ENCODE measurements at places on chromosomes 5 and 9.

GRCh38 chr5:147901599-147902039 lies 4.7 kb downstream of the C5orf46 start:
- no peak for DNase-seq

DNA sequence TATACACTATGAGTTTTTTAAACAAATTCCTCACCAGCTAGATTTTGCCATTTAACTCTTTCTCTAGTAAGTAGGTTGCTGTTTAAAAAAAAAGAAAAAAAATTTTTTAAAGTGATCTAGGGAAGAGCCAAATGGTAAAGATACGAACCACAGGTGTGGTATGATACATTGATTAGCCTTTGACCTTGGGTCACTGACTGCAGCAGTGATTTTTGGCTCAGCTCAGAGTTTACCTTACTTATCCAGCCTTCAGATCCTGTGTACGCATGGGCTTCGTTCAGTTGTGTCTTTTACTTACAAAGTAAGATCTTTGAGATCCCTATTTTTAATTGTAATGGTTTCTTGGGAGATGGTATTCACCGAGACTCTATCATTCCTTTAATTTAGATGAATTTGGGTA lies 12.4 kb upstream of the GNG10 start:
- DNase-seq = no peak

GRCh38 chr5:110362261-110362660 lies 364.2 kb downstream of the TMEM232 start:
- no peak for DNase-seq

DNA sequence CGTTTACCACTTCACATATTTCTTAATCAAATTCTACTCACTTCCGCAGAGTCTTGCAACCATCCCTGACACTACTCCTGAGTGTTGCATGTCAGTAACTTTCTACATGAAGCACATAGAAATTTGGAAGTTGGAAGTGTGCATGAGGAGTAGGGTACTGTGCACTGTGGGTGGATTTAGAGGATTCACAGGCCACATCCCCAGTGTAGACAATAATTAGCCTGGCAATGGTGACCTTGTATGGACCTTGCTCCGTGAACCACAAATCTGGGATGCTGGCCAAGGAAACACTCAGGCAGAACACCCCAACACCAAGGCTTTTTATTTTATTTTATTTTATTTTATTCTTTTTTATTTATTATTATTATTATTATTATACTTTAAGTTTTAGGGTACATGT lies 25.5 kb downstream of the CTSL start:
- no peak for DNase-seq

DNA sequence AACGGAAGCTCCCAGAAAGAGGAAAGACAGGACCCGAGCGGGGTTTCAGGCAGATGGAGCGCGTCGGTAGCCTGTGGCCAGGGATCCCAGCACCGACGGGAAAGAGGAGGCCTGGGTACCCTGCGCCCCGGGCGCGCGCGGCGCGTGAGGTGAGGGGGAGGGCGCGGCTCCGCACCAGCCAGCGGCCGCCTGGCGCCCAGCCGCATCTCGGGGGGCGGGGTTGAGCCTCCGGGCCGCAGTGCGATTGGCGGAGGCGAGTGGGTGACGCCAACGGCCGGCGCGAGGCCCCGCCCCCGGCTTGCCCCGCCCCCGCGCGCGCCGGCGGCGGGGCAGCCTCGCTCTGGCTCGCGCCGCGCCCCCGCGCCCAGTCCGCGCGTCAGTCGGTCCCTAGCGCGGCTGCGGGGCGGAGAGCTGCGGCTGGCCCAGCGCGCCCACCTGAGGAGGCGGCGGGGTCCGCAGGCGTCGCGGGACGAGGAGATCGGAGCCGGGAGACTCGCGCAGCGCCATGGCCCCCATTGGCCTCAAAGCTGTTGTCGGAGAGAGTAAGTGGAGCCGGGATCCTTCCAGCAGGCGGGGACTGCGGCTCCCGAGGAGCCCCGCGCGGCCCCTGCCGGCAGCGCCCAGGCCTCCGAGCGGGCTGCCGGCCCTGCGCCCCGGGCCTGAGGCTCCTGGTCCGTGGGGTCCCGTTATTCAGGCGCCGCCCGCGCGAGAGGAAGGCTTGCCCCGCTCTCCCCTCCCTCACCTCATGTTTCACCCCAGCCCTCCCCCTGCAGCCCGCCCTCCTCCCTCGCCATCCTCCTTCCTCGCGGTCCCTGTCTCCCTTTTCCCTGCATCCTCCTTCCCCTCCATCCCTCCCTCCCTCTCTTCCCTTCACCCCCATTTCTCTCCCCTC lies at the start of gene STXBP1:
Gene STXBP1, plus strand, starts transcription at position 379 of the 892 bp plus-strand sequence. Its CDS starts 127 bp downstream, at position 506.
- peak; percentile 81 for DNase-seq

DNA sequence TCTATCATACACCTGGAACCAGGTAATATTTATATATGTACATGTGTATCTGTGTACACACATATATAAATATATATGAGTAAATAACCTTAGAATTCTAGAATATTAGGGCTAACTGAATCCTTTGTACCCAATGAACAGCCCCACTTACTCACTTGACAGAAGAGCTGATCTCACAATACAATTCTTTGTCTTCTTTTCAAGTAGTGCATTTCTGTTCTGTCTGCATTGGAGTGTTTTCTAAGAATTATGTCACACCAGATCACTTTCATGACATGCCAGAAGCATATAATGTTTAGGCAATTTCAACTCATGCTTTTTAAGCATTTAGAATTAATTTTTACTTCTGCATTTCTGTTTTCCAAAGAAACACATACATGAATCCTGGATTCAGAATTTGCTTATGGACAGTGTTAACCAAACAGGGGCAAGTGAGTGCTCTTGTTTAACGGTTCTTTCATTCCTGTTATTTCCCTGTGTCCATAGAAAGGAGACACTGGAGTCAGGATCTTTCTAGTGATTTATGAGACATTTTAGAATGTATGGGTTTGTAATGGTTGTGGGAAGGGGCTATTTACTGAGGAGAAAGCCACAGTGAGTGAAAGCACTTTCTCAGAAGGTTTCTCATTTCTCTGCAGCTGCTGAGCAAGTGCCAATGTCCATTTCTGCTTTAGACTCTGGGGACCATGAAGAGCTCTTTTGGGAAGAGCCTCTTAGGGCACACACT lies 123.2 kb downstream of the RMI1 start:
- DNase-seq = no peak

DNA sequence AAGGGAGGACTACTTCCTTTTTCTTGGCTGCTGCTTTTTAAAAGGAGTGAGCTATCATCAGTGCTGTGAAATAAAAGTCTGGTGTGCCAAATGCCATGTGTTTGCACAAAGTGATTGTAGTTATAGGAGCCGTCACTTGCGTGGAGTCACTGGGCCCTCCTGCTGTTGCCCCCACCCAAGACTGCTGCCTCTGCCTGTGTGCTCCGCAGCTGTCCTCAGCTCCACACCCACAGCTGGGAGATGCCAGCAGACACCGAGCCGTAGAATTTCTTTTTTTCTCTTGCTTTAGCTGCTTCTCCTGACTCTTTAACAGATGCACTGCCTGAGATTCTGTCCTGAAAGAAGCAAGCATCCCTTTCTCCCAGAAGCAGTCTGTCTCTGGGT lies 9.8 kb upstream of the GLE1 start:
- no peak for DNase-seq

GRCh38 chr9:131144201-131144600 lies 18.8 kb downstream of the NUP214 start:
- DNase-seq = no peak

GRCh38 chr5:2740051-2740875 lies 11.2 kb downstream of the IRX2 start:
- no peak for DNase-seq

GRCh38 chr5:21221616-21222015 lies 1233.6 kb upstream of the CDH18 start:
- DNase-seq = no peak

- DNase-seq = no peak
Observed at GRCh38 chr9:128142596-128142995, 6.7 kb upstream of the LCN2 start.

GRCh38 chr9:113738496-113738892 lies 137.6 kb upstream of the ZNF618 start:
- no peak for DNase-seq

DNA sequence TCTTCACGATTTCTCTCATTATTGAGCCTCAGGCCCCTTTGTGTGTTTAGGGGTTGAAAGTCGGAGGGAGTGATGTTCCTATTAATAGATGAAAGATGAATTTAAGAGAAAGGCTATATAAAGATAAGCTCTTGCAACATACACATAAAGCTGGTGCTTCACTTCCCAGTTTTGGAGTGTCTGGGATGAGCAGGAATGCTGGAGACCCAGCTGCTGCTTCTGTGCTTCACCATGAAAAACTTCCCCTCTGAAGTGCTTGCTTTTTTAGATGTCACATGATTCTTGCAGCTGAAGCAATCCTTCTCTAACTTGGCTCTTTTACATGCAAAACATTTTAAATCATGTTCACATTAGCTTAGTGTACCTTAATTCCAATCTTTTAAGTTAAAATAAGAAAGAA lies 19.7 kb upstream of the SNCAIP start:
- no peak for DNase-seq

- DNase-seq = no peak
Observed at GRCh38 chr5:112529525-112529924, 110.4 kb upstream of the EPB41L4A start.

GRCh38 chr5:149485655-149486615 lies 65.3 kb downstream of the CSNK1A1 start:
- no peak for DNase-seq

GRCh38 chr5:170632985-170633234 lies 129.1 kb downstream of the KCNIP1 start:
- DNase-seq = peak; percentile 23

DNA sequence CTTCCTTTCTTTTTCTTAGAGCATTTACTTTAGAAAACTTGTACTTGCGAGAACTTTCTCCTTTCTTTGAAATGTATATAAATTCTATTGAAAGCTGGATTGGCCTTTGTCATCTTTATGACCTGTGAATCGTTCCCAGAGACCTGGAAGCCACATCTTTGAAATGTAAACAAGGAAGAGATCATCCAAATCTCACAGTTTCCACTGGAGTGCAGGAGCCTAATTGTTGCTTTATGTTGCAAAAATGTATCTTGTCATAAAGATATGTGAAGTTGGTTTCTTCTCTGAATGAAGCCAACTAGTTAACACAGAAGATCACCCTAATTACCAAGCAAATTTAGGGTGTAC lies 1101.8 kb downstream of the TAF11L14 start:
- no peak for DNase-seq

DNA sequence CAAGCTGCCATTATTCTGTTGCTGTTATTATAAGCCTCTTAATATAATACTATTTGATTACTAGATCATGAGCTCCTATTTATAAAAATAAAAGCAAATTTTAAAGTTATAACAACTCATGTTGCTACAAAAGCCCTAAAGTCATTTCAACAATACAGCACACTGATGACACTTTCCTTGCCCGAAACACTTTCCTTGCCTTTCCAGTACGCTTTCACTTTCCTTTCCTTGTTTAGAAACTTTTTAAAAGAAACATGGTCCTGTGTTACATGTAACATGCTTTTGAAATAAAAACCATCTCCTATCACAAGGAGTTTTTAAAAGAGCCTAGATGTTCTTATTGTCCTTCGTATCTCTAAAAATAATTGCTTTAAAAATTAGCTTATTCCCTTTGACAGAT lies 688.4 kb downstream of the PTPRD start:
- DNase-seq = no peak

GRCh38 chr9:16150938-16151650 lies 598.3 kb downstream of the CCDC171 start:
- DNase-seq = no peak

DNA sequence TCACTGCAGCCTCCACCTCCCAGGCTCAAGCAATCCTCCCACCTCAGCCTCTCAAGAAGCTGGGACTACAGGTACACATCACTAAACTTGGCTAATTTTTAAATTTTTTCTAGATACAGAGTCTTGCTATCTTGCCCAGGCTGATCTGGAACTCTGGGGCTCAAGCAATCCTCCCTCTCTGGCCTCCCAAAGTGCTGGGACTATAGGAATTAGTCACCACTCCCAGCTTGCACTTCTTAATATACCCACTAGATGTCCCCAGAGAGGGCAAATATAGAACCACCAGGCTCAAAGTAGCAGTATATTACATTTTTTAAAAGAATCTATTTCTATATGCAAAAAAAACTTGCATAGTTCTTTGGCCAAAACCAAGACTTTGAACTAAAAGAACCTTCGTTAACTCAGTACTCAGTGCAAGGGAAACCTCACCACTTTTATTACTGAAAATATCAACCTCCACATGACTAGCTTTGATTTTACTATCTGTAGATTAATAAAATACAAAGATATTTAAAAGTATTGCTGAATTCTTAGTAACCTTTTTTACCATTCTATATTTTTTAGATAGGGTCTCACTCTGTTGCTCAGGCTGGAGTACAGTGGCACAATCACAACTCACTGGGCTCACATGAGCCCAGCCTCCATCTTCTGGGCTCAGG lies 25.8 kb upstream of the HSD17B3 start:
- DNase-seq = no peak

GRCh38 chr9:89362647-89363310 lies 44.5 kb downstream of the SECISBP2 start:
- DNase-seq = no peak

DNA sequence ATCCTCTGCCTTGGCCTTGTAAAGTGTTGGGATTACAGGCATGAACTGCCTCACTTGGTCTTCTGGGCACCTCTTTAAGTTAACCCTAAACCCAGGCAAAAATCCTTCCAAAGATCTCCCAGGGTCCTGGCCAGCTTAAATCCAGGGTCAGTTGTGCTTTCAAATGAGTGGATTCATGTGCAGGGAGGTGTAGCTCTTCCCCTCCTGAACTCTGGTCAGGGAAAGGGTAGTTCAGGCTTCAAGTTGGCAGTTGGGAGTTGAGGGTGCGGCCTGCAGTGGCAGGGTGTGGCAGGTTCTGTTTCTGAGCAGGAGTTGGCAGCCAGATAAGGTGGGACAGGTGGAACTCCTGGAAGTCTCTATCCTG lies 3.6 kb downstream of the HNRNPAB start:
- DNase-seq = no peak

DNA sequence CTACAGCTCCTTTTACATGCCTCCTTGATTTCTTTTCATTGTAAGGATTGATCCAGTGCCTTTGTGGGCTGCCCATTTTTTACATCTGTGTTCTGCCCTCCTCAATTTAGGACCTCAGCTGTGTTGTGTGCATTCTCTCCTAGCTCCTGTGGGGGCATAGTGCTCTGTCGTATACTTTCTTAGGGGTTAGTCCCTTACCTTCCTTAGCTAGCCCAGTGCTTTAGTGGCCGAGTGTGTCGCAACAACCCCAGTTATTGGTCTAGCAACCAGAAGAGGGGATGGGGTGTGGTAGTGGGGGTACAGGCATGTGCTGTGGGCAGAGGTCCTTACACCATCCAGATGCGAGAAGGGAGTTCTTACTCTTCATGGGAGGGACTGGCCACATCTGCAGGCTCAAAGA lies 12.1 kb downstream of the MTRR start:
- DNase-seq = no peak

GRCh38 chr5:151424892-151425523 lies 22.4 kb upstream of the SLC36A1 start:
- DNase-seq = no peak

GRCh38 chr5:77282337-77283027 lies 72.0 kb downstream of the PDE8B start:
- DNase-seq = no peak

DNA sequence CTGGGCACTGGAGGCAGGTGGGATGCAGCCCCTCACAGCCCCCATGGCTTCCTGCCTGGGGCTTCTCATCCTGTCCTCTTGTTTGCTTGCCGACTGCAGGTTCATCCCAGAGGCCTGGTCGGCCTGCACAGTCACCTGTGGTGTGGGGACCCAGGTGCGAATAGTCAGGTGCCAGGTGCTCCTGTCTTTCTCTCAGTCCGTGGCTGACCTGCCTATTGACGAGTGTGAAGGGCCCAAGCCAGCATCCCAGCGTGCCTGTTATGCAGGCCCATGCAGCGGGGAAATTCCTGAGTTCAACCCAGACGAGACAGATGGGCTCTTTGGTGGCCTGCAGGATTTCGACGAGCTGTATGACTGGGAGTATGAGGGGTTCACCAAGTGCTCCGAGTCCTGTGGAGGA lies 232.7 kb downstream of the ADAMTSL1 start:
- DNase-seq = no peak

All from stimulated activated CD4-positive, alpha-beta T cell treated with anti-CD3 and anti-CD28 coated beads, Interleukin-15, amount 100 ng/mL, for 1 hour (primary cell).